Astrocyte (in vitro differentiated cells and primary cell): ENCODE measurements at places on chromosomes 2 and 18. TPM values are rescaled to one million over a fixed set of nuclear protein-coding genes. Genes with fewer than 3 reads are reported as not detected.

- no peak overlapping the region for H3K27ac ChIP-seq
- H3K4me3 ChIP-seq = no peak overlapping the region
- no peaks in the 10 kb centered on the region for H3K4me1 ChIP-seq
- no peak for DNase-seq
- no peaks in the 10 kb centered on the region for H3K36me3 ChIP-seq
- H3K27me3 ChIP-seq = peaks cover 25% of the 10 kb centered on the region
Measured at GRCh38 chr2:64383881-64384280, 70.1 kb upstream of the LGALSL start.

Gene CXCR4
- total RNA-seq = 2.8 and 4.1 TPM in 2 replicates

Gene LDLRAD4
- total RNA-seq = 26.0 and 40.1 TPM in 2 replicates

DNA sequence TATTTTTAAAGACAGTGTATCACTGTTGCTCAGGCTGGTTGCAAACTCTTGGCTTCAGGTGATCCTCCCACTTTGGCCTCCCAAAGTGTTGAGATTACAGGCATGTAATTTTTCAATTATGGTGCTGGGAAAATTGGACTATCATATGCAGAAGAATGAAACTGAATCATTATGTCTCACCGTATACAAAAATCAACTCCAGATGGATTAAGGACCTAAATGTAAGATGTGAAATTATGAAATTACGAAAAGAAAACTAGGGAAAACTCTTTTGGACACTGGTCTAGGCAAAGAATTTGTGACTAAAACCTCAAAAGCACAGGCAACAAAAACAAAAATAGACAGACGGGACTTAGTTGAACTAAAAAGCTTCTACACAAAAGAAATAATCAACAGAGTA is 31.2 kb downstream of the MAP3K2 start:
- no peaks in the 10 kb centered on the region for H3K4me1 ChIP-seq
- H3K27me3 ChIP-seq = no peaks in the 10 kb centered on the region

Gene CIB4
- total RNA-seq = not detected in 2 replicates

- no peaks in the 10 kb centered on the region for H3K4me1 ChIP-seq
- H3K27me3 ChIP-seq = no peaks in the 10 kb centered on the region
- no peak overlapping the region for H3K4me3 ChIP-seq
- H3K27ac ChIP-seq = no peak overlapping the region
- peak; percentile 53 for DNase-seq
- no peaks in the 10 kb centered on the region for H3K36me3 ChIP-seq
Measured at GRCh38 chr18:56382541-56382940, 255.9 kb downstream of the TXNL1 start.

Gene GATA6
- total RNA-seq = 9.4 and 10.9 TPM in 2 replicates

Gene UNC80
- total RNA-seq = 0.27 and 0.38 TPM in 2 replicates

Gene UGP2
- 314 and 322 TPM in 2 replicates for total RNA-seq

GRCh38 chr2:152930501-152930900 is 212.1 kb downstream of the ARL6IP6 start:
- no peak for DNase-seq
- no peaks in the 10 kb centered on the region for H3K4me1 ChIP-seq
- no peak overlapping the region for H3K27ac ChIP-seq

- no peaks in the 10 kb centered on the region for H3K36me3 ChIP-seq
- H3K27ac ChIP-seq = no peak overlapping the region
- peaks cover 4% of the 10 kb centered on the region for H3K4me1 ChIP-seq
- peak; percentile 43 for DNase-seq
- H3K4me3 ChIP-seq = no peak overlapping the region
- H3K27me3 ChIP-seq = no peaks in the 10 kb centered on the region
Measured at GRCh38 chr18:36419900-36420531, 122.5 kb downstream of the FHOD3 start.

DNA sequence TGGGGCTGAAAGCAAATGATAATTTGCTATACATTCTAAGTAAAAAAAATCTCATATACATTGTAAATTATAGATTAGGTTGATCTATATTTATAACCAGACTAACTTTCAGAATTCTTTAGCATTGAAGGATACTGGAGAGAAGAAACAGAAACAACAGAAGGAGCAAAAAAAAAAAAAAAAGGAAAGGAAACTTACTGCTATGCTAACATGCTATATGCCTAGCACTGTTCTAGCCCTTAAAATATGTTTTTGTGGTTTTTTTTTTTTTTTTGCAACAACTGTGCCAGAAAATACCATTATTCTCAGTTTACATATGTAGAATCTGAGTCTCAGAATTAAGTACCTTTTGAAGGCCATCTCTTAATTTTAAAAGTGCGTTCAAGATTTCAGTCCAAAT is 204.9 kb upstream of the MC4R start:
- no peaks in the 10 kb centered on the region for H3K36me3 ChIP-seq
- no peaks in the 10 kb centered on the region for H3K27me3 ChIP-seq
- H3K4me3 ChIP-seq = no peak overlapping the region
- DNase-seq = no peak
- H3K4me1 ChIP-seq = no peaks in the 10 kb centered on the region

GRCh38 chr2:230052299-230052698 is 16.4 kb downstream of the SLC16A14 start:
- no peak for DNase-seq
- H3K4me1 ChIP-seq = peaks cover 10% of the 10 kb centered on the region
- no peaks in the 10 kb centered on the region for H3K27me3 ChIP-seq
- no peaks in the 10 kb centered on the region for H3K36me3 ChIP-seq
- no peak overlapping the region for H3K4me3 ChIP-seq

DNA sequence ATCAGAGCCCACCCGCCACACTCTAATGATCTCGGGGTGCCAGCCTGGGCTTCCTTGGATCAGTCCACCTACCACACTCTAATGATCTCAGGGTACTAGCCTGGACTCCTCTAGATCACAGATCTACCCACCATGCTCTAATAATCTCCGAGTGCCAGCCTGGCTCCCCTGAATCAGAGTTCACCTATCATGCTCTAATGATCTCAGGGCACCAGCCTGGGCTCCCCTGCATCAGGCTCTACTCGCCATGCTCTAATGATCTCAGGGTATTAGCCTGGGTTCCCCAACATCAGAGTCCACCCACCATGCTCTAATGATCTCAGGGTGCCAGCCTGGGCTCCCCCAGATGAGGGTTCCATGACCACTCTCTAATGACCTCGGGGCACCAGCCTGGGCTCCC is 48.1 kb downstream of the EIPR1 start:
- H3K4me1 ChIP-seq = no peaks in the 10 kb centered on the region
- H3K36me3 ChIP-seq = peaks cover 5% of the 10 kb centered on the region
- no peak overlapping the region for H3K27ac ChIP-seq
- no peaks in the 10 kb centered on the region for H3K27me3 ChIP-seq
- no peak overlapping the region for H3K4me3 ChIP-seq

Gene CRYGC
- total RNA-seq = not detected in 2 replicates

DNA sequence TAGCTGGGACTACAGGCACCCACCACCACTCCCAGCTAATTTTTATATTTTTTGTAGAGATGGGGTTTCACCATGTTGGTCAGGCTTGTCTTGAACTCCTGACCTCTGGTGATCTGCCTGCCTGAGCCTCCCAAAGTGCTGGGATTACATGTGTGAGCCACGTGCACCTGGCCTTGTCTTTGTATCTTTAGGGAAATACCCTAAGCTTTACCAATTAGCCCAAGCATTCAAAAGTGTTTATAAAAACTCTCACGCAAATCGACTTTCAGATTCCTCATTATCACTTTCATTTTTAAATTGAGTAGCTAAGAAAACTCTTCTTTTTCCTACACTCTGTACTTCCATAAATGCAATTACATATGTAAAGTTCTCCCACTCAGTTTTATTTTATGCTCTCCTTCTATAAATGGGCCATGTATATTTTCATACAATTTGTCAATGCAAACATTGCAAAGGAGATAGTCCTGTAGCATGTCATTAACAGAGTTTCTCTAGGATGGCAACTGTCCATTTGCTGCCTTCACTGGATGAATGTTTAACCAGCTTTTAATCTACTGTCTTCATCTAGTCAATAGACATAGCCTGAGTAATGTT is 326.2 kb upstream of the LRATD1 start:
- H3K4me3 ChIP-seq = no peak overlapping the region
- H3K27ac ChIP-seq = no peak overlapping the region
- DNase-seq = no peak
- no peaks in the 10 kb centered on the region for H3K4me1 ChIP-seq
- no peaks in the 10 kb centered on the region for H3K36me3 ChIP-seq

Gene FBXO36
- 1.9 and 2.8 TPM in 2 replicates for total RNA-seq

- no peaks in the 10 kb centered on the region for H3K36me3 ChIP-seq
- peak overlapping the region; percentile 93 for H3K27ac ChIP-seq
- H3K4me3 ChIP-seq = peak overlapping the region; percentile 83
- H3K4me1 ChIP-seq = peaks cover 16% of the 10 kb centered on the region
- peak; percentile 19 for DNase-seq
- H3K27me3 ChIP-seq = no peaks in the 10 kb centered on the region
Measured at GRCh38 chr2:121650315-121650930, 1.2 kb upstream of the CLASP1 start.

GRCh38 chr18:78123144-78123909 is 856.3 kb upstream of the SALL3 start:
- H3K4me3 ChIP-seq = no peak overlapping the region
- no peaks in the 10 kb centered on the region for H3K4me1 ChIP-seq
- no peaks in the 10 kb centered on the region for H3K27me3 ChIP-seq
- DNase-seq = no peak
- H3K36me3 ChIP-seq = no peaks in the 10 kb centered on the region
- no peak overlapping the region for H3K27ac ChIP-seq

DNA sequence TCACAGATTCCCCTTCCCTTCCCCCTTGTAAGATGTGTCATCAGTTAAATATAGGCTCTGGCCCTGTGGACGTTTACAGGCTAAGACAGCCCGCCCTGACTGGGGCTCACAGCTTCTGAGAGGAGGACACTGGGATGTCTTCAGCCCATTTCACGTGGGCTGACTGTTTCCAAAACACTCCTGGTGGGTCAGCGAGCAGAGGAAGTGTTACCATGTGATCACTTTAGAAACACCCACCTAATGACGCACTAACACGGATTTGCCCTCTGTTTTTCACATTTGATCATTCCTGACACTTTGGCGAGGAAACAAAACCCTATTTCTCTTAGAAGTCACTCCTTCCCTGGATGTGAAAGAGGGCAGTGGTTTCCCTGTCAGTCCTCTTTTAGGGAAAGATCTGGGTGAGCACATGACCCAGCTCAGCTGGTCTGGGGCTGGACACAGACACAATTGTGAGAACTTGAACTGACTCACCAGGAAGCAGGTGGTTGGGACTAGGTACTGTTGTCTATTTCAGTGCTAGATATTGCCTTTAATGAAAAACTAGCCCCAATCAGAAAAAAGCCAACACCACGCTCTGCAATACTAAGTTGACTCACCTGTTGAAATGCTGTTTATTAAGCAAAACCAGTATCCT is 38.8 kb downstream of the BMP10 start:
- H3K4me3 ChIP-seq = no peak overlapping the region
- no peaks in the 10 kb centered on the region for H3K27me3 ChIP-seq
- peaks cover 32% of the 10 kb centered on the region for H3K4me1 ChIP-seq
- peak overlapping the region; percentile 29 for H3K27ac ChIP-seq
- peak; percentile 74 for DNase-seq
- H3K36me3 ChIP-seq = no peaks in the 10 kb centered on the region

DNA sequence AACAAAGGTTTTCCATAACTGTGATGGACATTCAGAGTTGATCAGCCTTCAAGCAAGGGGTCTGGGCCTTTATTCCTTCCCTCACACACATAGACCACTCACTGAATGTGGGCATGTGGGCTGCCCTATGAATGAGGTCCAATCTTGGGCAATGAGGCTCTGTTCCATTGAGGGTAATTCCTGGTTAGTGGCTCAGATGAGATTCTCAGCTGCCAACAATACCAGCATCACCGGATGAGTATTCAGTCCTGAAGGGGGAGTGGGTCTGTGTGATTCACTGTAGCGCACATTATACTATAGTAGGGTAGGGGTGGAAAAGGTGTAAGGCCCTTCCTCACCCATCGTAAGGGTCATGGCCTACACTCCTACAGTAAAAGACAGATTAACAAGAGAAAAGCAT is 9.9 kb upstream of the PARD3B start:
- H3K4me3 ChIP-seq = no peak overlapping the region
- no peak for DNase-seq
- H3K27me3 ChIP-seq = no peaks in the 10 kb centered on the region
- H3K36me3 ChIP-seq = no peaks in the 10 kb centered on the region

DNA sequence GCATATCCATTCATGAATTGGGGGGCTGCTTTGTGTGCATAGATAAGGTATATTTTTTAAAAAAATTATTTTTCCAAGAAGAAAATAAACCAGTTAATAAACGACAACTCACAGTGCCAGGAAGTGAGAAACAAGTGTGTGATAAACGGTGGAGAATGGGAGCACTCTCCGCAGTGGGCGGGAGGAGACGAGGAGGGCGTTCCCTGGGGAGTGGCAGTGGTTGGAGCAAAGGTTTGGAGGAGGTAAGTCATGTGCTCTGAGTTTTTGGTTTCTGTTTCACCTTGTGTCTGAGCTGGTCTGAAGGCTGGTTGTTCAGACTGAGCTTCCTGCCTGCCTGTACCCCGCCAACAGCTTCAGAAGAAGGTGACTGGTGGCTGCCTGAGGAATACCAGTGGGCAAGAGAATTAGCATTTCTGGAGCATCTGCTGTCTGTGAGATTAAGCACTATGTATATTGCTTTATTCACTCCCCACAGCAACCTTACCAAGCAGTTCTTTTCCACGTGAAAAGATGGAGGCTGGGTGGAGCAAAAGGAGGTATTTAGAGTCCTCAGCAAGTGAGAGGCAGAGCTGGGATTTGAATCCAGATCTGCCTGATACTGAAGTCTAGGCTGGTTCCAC is 27.0 kb upstream of the CASP8 start:
- DNase-seq = peak; percentile 6
- H3K27ac ChIP-seq = no peak overlapping the region
- H3K4me1 ChIP-seq = no peaks in the 10 kb centered on the region
- no peaks in the 10 kb centered on the region for H3K27me3 ChIP-seq
- H3K4me3 ChIP-seq = no peak overlapping the region

GRCh38 chr2:241818229-241818942 is 9.4 kb downstream of the NEU4 start:
- H3K36me3 ChIP-seq = no peaks in the 10 kb centered on the region

DNA sequence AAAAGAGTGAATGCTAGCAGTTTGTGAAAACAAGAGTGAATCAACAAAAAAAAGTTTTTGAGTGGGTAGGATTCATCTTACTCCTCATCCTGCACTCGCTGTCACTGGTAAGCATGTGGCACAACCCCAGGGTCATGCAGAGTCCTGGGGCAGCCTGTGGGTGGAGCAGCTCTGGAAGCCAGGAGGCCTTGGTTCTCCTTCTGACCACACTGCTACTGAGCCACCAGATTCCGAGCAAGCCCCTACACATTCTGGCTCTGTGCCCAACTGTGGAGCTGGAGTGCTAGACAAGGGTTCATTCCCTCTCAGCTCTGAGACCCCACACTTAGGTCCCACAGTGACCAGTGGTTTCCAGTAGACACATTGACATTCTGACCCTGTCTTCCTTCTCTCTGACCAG is 670.6 kb downstream of the BCL11A start:
- no peak overlapping the region for H3K27ac ChIP-seq
- H3K27me3 ChIP-seq = no peaks in the 10 kb centered on the region
- no peak for DNase-seq
- H3K4me1 ChIP-seq = no peaks in the 10 kb centered on the region
- H3K4me3 ChIP-seq = no peak overlapping the region

Gene MAP4K4
- total RNA-seq = 204 and 231 TPM in 2 replicates

Gene TMEM150A
- total RNA-seq = 20.4 and 22.2 TPM in 2 replicates
